Aorta (tissue), 5 donors: ENCODE measurements at places on chromosomes 7 and 10. TPM values are rescaled to one million over a fixed set of nuclear protein-coding genes. Genes with fewer than 3 reads are reported as not detected.

The PLAU gene
- 9.6 TPM for polyA plus RNA-seq

The ZP3 gene
- polyA plus RNA-seq = 3.2 TPM

The ASB15 gene
- polyA plus RNA-seq = not detected

The SPDYE6 gene
- not detected for polyA plus RNA-seq

The PPP1R3C gene
- polyA plus RNA-seq = 288 TPM

The SYCE1 gene
- 1.1 TPM for polyA plus RNA-seq

The LMOD2 gene
- polyA plus RNA-seq = 1.8 TPM

The CYP2C8 gene
- 0.59 TPM for polyA plus RNA-seq

The SPDYE5 gene
- not detected for polyA plus RNA-seq

The TAS2R3 gene
- not detected for polyA plus RNA-seq

The ZNF680 gene
- polyA plus RNA-seq = 7.7 TPM

The TMEM140 gene
- 10.9 TPM for polyA plus RNA-seq

The EIF5AL1 gene
- polyA plus RNA-seq = 0.38 TPM
